ENCODE measurements at places on chromosomes 12 and 14.
A peak's percentile ranks its signal among the peaks of the same experiment; 100 is the strongest.

DNA sequence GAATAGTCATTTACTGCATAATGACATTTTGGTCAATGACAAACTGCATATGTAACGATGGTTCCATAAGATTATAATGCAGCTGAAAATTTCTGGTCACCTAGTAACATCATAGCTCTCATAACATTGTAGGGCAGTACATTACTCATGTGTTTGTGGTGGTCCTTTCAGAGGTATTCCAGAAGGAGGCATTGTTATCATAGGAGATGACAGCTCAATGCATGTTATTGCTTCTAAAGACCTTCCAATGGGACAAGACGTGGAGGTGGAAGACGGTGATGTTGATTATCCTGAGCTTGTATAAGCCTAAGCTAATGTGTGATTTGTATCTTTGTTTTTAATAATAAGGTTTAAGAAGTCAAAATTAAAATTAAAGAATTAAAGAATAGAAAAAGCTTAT, 43.8 kb upstream of the TSPAN11 start:
- no peak for DNase-seq

DNA sequence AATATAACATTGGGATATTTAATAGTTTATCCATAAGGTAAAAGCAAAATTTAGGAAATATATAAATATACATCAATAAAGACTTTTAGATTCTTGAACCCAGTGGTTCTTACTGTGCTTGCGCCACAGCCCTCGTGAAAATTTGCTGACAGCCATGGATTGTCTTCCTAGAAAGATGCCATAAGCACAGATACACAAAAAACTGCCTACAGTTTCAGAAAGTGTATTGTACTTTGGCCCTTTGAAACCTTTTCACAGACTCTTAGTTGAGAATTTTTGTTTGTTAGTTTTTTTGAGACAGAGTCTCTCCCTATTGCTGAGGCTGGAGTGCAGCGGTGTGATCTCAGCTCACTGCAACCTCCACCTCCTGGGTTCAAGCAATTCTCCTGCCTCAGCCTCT, 28.1 kb downstream of the DEPDC4 start:
- no peak for DNase-seq

DNA sequence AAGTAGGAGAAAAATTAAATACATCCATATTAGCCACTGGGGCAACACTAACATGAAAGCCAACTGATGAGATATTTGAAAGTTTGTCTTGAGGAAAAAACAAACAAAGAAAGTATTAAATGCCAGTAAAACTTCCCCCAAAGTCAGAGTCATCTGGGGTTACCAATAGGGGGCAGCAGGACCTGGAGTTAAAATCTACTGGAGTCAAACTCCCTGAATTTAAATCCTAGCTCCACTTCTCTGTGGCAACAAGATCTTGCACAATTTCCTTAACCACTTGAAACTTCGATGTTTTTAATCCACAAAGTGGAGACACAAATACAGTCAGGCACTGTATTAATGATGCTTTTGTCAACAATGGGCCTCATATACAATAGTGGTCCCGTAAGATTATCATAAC, 14.4 kb downstream of the PLEKHG7 start:
- DNase-seq: no peak

GRCh38 chr14:88002421-88003075, 2.4 kb upstream of the GPR65 start:
- no peak for DNase-seq

GRCh38 chr14:103136388-103137271, 13.4 kb downstream of the TNFAIP2 start:
- DNase-seq: no peak

DNA sequence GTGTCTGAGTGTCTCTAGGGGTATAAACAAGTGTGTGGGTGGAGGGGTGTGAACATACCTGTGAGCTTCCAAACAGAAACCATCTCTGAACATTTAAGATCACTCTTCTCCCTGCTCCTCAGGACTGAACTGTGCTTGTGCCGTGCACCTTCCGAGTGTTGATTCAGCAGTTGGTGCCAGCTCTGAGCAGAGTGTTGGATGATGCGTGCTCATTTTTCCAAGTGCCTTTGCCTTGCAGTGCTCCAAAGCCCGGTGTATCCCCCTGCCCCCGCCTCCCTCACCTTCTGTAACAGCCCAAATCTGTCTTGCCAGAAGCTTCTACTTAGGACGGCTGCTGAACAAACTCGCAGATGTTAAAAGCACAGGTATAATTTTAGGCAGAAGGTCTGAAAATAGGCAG, 4.4 kb downstream of the WSCD2 start:
- peak; percentile 20 for DNase-seq

DNA sequence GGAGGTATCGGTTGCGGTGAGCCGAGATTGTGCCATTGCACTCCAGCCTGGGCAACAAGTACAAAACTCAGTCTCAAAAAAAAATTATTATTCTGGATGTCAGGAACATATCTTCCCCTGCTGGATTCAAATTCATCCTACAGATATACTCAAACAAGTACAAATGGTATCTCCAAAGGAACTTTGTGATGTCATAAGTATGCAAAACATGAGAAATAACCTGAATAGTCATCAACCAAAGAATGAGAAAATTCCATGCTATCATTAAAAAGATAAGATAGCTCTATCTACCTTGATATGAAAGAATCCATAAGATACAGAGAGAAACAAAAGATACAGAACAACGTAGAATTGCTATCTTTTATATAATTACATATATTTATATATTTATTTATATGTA, 67.7 kb downstream of the EEA1 start:
- DNase-seq: no peak

DNA sequence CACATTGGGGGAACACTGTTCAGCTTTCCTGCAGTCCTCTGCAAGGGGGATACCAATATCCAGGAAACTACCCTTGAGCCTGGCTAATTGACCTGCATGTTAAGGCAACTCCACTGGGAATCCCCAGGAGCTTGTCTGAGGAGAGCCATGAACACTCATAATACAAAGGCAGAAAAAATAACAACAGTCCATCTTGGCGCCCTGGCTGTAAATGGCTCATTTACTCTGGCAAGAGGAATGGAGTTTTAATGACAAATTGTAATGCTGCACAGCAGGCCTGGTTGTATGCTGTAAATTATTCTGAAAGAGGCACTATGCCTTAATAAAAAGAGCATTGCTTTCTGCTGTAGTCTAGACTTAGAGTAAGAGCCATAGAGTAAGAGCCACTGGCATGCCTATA, 58.3 kb downstream of the SLC8A3 start:
- DNase-seq: no peak

DNA sequence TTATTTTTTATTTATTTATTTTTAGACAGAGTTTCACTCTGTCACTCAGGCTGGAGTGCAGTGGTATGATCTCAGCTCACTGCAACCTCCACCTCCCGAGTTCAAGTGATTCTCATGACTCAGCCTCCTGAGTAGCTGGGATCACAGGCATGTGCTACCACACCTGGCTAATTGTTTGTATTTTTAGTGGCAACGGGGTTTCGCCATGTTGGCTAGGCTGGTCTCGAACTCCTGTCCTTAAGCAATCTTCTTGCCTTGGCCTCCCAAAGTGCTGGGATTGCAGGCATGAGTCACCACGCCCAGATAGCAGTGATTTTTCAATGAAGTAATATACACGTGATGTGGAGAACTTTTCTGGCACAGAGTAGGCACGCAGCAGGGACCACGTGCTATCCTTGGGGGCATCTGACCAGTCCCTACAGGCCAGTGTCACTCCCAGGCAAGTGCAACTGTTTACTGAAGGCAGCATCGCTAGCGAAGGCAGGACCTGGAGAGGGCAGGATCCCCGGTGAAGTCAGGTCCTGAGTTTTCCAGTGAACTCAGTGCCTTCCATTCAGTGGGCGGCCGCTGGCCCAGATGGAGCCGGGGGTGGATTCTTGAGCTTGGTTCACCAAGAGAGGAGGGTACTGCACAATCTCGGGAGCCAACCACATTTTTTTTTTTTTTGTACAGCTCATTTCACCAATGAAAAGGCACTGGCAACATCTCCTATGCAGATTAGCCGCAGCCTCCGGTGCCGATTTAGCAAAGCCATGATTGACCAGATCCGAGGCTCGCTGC, 11.1 kb upstream of the CLMN start:
- no peak for DNase-seq

- DNase-seq: no peak
These were observed 1417.4 kb upstream of the FLRT2 start for GRCh38 chr14:84112589-84112988.

DNA sequence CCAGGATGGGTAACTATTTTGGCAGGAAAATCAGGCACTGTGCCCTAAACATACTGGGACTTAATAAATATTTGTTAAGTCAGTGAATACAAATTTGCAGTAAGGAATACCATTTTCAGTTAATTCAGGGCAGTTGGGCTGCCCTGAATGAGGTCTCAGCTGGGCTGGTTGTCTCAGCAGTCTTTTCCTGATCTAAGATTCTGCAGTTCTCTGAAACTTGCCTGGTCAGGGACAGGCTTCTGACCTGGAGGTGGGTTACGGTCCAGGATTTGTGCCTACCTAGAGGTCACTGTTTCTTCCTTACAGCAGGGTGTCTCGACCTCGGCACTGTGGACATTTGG, 160.6 kb downstream of the KTN1 start:
- DNase-seq: no peak

GRCh38 chr12:19884021-19884492, 444.8 kb downstream of the AEBP2 start:
- no peak for DNase-seq

DNA sequence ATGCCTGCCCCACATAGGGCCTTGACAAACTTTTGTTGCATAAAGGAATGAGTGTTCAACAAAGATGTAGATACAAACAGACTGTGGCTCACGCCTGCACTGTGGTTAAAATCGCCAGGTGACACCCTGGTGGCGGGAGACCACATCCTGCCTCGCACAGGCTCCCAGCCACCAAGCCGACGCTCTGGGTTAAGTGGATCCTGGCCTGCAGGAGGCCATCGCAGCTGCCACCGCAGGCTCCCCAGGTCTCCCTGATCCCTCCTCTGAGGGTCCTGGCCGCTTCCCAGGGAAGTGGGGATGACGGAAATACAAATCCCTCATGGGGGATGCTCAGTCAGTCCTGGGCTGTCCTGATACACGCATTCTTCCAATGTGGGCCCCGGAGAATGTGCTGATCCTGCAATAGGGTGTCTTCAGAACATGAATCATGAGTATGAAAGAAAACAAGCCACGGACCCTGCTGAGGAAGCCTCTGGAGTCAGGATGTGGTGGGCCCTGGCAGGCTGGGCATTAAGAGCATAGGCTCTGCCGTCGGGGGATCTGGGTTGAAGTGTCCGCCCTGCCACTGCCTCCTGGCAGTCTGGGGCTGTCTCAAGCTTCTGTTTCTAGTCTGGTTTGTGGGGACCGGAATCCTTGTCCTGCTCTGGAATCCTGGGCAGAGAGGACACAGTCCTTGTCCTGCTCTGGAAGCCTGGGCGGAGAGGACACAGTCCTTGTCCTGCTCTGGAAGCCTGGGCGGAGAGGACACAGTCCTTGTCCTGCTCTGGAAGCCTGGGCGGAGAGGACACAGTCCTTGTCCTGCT, 53.5 kb upstream of the BEGAIN start:
- no peak for DNase-seq

DNA sequence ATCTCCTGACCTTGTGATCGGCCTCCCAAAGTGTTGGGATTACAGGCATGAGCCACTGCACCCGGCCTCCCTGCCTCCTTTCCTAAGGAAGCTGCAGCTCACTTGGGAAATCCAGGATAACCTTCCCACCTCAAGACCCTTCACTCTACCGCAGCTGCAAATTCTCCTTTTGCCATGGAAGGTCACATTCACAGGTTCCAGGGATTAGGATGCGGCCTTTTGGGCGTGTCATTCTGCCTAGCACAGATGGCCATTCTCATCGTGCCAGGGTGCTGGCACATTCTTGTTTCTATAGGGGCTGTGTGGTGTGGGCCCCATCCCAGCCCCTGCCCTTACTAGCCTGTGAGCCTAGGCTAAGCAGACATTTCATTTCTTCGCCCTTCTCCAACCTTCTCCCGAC, 219.9 kb downstream of the CHST11 start:
- no peak for DNase-seq

- DNase-seq: peak; percentile 54
These were observed 29.0 kb upstream of the MSI1 start for GRCh38 chr12:120397824-120398540.

DNA sequence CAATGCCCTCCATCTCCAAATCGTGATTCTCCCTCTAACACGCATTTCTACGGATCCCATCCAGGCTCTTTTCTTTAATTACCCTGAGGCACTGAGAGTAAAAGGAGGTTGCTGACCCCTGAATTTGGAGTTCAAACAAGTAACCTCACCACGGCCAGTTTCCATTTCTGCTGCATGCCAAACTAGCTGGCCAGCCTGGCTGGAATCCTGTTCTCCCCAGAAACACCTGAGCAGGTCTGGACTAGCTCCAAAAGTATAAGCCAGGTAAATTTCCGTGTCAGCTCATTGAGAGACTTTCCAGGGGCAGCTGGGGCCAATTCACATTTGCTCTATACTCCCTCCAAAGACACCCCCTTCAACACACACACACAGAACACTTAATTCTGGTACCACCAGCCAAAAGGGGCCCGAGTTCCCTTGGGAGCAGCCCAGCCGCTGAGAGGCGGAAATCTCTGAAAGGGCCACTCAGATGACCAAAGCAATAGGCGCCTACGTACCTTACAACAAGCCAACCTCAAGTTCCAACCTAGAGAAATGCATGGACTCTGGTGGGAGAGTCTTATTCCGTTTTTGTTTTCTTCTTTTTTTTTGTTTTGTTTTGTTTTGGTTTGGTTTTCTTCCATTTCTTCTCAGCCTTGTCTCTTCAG, 131.4 kb downstream of the NDUFA12 start:
- DNase-seq: no peak

GRCh38 chr12:92408072-92408900, 262.6 kb upstream of the BTG1 start:
- no peak for DNase-seq

DNA sequence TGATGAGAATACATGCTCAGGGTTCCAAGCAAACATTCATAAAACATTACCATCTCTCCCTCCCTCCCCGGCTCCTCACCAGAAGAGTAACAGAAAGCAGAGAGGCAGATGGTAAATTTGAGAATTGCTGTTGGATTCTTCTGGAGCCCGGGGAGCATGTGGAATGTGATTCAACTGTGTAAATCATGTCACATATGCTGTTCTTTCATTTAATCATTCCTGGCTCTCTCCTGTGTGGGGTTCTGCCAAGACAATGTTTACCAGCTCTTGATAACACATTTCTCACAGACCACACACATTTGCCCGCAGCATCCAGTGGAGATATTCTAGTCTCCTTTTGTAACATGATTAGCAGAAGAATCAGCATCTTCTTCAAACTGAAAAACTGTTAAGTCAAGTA, 23.4 kb upstream of the NR2C1 start:
- no peak for DNase-seq

- DNase-seq: no peak
These were observed 997 bp downstream of the PLEKHG7 start for GRCh38 chr12:92703786-92704185.

- no peak for DNase-seq
These were observed 3.3 kb upstream of the TBC1D30 start for GRCh38 chr12:64821116-64821630.

Measured in nucleus accumbens (tissue), 56 donors.